ENCODE measurements at places on chromosomes 7 and 10. TPM values are rescaled to one million over a fixed set of nuclear protein-coding genes. Genes with fewer than 3 reads are reported as not detected.
A peak's percentile ranks its signal among the peaks of the same experiment; 100 is the strongest.

Gene UCN3
- not detected for total RNA-seq

Gene GRM3
- total RNA-seq: 1.9 TPM

Gene PIK3CG
- total RNA-seq: not detected

Gene CCDC3
- total RNA-seq: 5.2 TPM

Gene TRPV6
- 0.80 TPM for total RNA-seq

Gene USP6NL
- total RNA-seq: 23.0 TPM

Gene THSD7A
- total RNA-seq: 1.7 TPM

- no peak for DNase-seq
Observed at GRCh38 chr7:94669773-94670495, 14.0 kb upstream of the SGCE start.

GRCh38 chr10:4344492-4344994 is 481.5 kb upstream of the AKR1E2 start:
- DNase-seq: peak; percentile 46

GRCh38 chr10:90751107-90751997 is 106.5 kb downstream of the HTR7 start:
- DNase-seq: peak; percentile 82

DNA sequence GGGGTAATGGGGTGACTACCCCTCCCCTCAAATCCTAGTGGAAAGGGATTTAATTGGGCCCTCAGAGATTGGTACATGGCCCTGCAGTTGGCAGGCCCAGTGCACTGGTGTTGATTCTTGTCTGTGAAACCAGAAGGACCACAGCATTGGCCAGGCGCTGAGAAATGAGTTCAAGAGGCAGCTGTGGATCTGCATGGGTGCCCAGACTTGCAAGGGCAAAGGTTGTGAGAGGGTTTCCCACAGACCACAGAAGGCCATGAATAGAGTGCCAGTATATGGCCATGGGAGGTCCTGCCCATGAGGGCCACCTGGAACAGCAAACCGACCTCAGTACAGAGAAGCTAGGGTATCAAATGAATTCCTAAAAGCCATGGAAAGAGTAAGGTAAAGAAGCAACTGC is 32.9 kb downstream of the TMEM168 start:
- DNase-seq: no peak

- peak; percentile 92 for DNase-seq
Observed at GRCh38 chr7:135620980-135621850, 41.1 kb upstream of the STMP1 start.

DNA sequence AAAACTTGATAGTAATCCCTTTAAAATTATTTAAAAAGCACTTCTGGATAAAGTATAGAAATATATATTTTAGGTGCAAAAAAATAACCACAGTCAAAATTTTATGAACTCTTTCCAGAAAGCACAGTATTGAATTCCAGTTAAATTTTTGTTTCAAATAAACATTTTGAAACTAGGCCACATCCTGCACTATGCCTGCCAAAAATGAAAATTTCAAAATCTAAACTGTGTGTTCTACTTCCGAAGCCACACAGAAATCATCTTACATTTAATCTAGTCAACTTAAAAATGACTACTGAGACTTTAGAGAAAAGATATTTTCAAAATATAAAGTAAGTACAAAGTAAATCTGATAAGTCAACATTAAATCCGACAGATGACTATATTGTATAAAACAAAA is 50.0 kb downstream of the MAGI2 start:
- DNase-seq: no peak

DNA sequence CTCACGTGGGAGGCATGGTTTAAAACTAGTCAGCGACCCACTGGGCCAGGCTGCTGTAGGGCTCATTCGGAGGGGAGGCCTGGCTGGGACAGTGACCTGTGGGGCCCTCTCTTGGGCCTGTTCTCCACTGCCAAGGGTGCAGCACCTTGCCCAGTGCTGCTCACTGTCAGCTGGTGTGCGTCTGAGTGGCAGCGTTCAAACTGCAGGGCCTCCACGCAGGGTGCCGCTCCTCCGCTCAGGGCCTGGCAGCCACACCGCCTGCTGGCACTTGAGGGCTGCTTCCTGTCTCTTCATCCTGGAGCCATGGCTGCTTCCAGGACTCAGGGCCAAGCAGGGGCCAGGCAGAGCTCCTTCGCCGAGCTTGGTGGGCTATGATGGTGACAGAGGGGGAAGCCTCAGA is 18.3 kb downstream of the ADAMTS14 start:
- DNase-seq: no peak

DNA sequence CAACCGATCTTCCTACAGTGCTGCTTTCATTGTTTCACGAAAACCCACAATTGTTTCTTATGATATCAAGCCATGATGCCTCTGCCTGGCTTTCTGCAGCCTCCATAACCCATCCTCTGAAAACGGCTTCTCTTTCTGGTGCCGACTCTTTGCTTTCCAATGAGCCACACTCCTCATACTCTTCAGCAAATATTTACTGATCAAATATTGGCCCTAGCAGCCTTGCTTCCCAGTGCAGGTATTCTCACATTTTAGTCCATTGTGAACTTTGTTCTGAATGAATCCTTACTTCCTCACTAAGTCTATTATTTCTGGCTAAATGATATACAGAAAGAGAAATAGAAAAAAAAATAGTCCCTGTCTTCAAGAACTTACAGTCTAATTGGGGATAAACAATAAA is 35.5 kb downstream of the LAMB1 start:
- no peak for DNase-seq

DNA sequence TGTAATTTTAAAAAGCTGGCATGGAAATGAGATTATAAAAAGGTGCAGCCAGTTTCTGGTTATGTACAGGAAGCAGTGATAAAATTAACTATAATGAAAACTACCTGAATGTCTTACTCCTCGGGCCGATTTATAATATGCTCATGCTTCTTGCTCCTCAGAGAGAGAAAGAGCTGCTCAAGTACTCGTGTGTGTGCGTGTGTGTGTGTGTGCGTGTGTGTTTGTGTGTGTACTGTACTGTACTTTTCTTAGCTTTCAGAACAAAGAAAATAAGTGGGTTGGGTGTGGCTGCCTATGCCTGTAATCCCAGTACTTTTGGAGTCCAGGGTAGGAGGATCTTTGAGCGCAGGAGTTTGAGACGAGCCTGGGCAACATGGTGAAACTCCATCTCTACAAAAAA is 96.6 kb upstream of the NMT2 start:
- DNase-seq: no peak

- DNase-seq: no peak
Observed at GRCh38 chr7:139753693-139754111, 24.1 kb downstream of the HIPK2 start.

GRCh38 chr10:110859973-110860376 is 11.8 kb upstream of the PDCD4 start:
- no peak for DNase-seq

- DNase-seq: no peak
Observed at GRCh38 chr10:18658271-18659124, 733 bp upstream of the ARL5B start.

DNA sequence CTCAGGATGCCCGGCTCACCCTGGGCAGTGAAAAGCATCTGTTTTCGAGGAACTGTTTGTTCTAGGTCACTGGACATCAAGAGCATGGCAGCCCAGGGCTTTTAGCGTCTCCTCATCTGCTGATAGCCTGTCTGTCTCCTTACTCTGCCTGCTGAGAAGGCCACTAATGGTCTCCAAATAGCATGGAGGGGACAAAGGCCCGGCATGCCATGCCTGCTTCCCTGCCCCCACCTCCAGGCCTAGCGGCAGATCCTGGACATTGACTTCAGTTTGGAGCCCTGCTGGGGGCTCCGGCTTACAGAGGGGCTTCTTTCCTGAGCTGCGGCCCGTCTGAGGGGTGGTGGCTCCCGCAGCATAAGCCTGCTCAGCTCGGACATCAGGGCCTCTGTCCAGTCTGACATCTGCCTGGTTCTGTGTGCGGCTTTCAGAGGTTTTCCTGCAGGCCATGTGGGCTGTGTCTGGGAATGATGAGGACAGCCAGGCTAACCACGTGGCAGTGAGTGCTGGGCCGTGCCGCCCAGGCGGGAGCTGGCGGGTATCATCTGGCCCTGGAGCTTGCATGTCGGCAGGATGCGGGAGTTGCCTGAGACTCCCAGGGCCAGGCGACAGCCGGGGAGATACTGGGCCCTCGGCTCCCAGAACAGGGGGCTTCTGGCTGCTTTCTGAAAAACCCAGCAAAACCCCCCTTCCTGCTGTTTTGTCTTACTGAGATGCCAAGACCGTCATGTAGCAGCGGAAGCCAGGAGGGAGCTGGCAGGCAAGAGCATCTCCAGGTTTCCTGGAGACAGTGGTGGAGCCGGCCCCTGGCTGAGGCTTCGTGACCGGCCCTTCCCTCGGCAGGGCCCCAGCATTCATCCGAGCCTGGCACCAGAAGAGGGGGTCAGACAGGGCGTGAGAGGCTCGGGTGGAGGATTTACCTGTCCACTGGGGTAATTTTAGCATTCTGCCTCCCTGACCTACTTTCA is 9.2 kb downstream of the PFKFB3 start:
- peak; percentile 32 for DNase-seq

DNA sequence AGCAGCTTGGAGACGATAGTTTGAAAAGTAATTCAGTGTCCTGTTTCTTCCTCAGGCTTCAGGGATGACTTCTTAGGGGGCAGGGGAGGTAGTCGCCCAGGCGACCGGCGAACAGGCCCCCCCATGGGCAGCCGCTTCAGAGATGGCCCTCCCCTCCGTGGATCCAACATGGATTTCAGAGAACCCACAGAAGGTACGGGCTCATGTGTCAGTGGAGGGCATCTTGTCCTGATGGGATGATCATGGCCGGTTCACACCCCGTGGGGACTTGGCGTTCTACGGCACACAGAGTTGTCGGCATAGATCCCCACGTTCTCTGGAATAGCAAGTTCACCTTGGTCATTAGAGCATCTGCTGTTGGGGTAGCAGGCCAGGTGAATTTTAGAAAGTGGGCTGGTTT is 15.1 kb upstream of the LAT2 start:
- no peak for DNase-seq
